Suppressor macrophage treated with lipopolysaccharide for 1 hour (primary cell): ENCODE measurements at places on chromosomes 13 and 19.

DNA sequence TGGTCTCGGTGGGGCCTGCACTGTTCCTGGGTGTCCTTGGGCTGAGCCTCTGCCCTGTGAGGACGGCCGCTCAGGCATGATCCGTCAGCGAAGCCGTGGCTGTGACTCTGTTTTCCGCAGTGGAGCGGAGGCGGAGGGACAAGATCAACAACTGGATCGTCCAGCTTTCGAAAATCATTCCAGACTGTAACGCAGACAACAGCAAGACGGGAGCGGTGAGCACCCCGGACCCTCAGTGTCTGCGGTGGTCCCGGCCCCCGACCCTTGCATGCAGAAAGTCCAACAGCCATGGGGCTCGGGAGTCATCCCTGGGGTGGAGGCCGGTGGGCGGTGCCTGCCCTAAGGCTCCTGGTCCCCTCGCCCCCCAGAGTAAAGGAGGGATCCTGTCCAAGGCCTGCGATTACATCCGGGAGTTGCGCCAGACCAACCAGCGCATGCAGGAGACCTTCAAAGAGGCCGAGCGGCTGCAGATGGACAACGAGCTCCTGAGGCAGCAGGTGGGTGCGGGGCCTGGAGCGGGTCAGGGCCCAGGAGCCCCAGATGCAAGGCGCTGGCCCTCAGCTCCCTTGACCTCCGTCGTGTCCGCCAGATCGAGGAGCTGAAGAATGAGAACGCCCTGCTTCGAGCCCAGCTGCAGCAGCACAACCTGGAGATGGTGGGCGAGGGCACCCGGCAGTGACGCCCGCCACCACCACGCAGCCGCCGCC lies 3.6 kb upstream of the HAMP start:
- no peak for DNase-seq

DNA sequence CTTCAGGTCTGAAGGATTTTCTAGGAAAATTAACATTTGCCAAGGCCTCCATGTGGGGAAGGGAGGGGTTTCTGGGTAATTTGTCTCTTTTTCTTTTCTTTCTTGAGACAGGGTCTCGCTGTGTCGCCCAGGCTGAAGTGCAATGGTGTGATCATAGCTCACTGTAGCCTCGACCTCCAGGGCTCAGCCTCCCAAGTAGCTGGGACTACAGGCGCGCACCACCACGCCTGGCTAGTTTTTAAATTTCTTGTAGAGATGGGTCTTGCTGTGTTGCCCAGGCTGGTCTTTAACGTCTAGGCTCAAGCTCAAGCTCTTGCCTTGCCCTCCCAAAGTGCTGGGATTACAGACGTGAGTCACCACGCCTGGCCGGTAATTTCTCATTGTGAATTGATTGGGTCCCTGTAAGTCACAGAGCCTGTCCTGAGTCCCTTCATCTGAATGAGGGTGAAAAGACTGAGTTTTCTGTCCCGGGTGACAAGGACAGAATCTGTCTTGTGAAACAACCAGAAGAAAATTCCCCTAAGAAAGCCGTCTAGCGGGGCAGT lies 10.0 kb upstream of the SPC24 start:
- no peak for DNase-seq

- DNase-seq: no peak
These were observed 15.3 kb downstream of the SYDE1 start for GRCh38 chr19:15122331-15123030.

- no peak for DNase-seq
These were observed 61.9 kb downstream of the SPACA7 start for GRCh38 chr13:112438094-112438493.

- no peak for DNase-seq
These were observed 551.9 kb downstream of the GPC6 start for GRCh38 chr13:93778548-93778947.

GRCh38 chr19:40613690-40614621 lies 12.8 kb downstream of the LTBP4 start:
- DNase-seq: peak; percentile 81

DNA sequence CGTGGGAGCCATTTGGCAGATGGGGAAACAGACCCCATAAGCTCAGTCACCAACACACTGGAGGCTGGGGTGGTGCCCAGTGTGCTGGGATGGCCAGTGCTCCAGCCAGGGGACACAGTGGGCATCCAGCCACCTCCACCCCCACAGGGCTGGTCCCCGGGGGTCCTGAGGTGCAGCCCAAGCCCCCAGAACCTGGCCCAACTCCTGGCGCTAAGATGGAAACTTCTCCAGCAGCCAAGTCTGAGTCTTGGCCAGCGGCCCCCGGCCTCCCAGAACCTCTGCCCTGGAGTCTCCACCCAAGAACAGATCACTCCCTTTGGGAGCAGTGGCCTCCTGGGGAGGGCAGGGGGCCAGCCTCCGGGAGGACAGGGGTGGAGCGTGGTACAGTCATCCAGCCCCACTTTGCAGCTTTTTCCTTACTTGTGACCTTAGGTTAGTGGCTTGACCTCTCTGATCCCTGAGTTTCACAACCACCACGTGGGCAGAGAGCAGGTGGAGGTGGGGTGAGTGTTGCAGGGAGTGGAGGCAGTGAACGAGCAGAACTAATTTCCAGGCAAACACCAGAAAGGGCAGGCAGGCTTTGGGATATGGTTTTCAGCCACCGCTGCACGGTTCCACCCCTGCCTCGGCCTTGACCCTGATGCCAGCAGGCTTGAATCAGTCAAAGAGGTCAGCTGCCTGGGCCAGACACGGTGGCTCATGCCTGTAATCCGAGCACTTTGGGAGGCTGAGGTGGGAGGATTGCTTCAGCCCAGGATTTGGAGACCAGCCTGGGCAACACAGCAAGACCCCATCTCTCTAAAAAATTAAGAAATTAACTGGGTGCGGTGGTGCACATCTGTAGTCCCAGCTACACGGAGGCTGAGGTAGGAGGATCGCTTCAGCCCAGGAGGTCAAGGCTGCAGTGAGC lies 4.3 kb upstream of the NRTN start:
- no peak for DNase-seq

DNA sequence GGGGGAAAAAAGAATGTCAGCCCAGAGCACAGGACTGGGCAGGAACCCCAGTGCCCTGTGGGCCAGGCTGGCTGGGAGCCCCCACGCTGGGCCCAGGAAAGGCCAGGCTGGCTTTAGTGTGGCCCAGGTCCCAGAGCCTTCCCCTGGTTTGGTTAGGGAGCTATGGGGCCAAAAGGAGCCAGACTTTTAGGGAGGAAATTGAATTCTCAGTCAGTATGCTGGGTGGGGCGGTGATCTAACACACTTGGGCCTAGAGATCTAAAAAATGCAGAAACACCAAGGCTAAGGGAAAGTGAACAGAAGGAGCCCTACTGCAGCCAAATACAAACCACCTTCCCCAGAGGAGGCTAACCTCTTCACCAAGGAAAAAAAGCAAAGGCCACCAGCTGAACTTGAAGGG lies 137.5 kb downstream of the CRYL1 start:
- DNase-seq: no peak

- peak; percentile 91 for DNase-seq
These were observed 10.2 kb upstream of the CBLC start for GRCh38 chr19:44767295-44768180.

- no peak for DNase-seq
These were observed 11.6 kb downstream of the REXO1 start for GRCh38 chr19:1836458-1837221.

- DNase-seq: peak; percentile 94
These were observed 24.7 kb upstream of the ADGRE1 start for GRCh38 chr19:6862673-6863078.

DNA sequence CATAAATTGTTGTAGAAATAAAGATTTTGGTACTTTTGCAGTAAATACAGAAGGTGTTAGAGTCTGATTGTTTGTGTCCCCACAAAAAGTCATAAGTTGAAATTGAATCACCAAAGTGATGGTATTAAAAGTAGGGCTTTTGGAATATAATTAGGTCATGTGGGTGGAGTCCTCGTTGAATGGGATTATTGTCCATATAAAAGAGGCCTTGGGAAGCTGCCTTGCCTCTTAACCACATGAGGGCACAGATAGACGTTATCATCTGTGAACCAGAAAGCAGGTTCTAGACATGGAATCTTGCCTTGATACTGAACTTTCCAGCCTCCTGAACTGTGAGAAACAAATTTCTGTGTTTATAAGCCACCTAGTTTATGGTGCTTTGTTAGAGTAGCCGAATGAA lies 186.8 kb downstream of the PRR20E start:
- DNase-seq: no peak

DNA sequence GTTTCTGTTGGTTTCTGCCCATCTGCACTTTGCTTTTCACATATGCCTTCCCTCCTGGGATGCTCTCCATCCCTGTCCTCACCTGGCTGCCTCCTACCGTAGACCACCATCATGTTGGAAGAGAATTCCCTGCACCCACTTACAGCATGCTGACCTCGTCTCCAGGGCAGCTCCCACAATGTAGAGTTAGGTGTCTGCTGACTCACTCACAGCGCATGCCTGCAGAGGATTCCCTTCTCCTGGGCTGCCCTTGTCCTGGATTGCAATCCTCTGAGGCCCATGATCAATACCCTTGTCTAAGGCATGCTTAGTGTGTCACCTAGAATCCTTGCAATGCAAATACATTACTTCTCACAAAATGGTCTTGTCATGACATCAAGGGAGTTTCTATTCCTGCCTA lies 43.6 kb downstream of the STOML3 start:
- no peak for DNase-seq

GRCh38 chr13:95457294-95457693 lies 95.2 kb upstream of the CLDN10 start:
- no peak for DNase-seq
